K562 (cell line): ENCODE measurements at places on chromosomes 2 and 18. TPM values are rescaled to one million over a fixed set of nuclear protein-coding genes. Genes with fewer than 3 reads are reported as not detected.
A peak's percentile ranks its signal among the peaks of the same experiment; 100 is the strongest.

CHN1 gene
- total RNA-seq, result 0.94 and 1.4 TPM in 2 replicates

RPRM gene
- total RNA-seq, result not detected in 2 replicates

MBOAT2 gene
- total RNA-seq, result 42.8 and 44.6 TPM in 2 replicates

DNA sequence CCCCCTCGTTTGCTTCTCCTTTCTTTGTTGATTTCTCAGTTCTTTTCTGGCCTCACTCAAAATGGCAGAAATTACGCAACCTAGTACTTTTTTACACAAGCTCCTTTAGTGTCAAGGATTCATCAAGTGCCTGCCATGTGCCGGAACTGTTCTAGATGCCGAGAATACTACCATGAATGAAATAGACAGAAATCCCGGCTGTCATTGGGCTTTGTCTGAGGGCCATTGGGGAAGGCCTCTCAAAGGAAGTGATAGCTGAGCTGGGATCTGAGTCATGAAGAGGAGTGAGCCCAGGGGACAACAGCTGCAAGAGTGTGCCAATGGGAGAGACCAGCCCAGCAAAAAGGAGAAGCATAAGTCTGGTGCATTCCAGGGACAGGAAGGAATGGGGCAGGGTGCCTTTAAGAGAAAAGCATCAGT is 34.3 kb upstream of the PPP1CB start:
- no peak for DNase-seq

GRCh38 chr2:26074676-26075075 is 40.8 kb downstream of the RAB10 start:
- DNase-seq, result no peak

- no peak for DNase-seq
These were observed 10.5 kb upstream of the EPAS1 start for GRCh38 chr2:46286715-46287114.

DNA sequence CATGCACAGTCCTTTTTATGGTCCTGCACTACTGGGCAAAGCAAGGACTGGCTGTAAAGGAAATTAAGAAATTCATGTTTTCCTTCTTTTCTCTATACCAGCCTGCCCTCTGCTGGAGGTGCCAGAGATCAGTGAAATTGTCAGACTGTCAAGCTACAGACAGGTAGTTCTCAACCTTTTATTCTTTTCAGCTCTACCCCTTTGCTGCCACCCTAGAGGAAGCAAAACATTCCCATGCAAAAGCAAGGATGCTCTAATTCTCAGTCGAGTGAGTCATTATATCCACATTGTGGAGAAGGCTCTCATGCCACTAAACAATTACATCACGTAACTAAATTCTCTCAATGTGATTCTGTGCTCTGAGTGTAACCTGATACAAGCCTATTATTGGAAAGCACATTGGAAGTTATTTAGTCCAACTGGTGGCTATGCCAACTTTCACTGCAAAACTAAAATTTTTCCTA is 25.0 kb upstream of the RAPGEF4 start:
- peak; percentile 37 for DNase-seq

- no peak for DNase-seq
These were observed 312.2 kb downstream of the EN1 start for GRCh38 chr2:118535171-118535817.

DNA sequence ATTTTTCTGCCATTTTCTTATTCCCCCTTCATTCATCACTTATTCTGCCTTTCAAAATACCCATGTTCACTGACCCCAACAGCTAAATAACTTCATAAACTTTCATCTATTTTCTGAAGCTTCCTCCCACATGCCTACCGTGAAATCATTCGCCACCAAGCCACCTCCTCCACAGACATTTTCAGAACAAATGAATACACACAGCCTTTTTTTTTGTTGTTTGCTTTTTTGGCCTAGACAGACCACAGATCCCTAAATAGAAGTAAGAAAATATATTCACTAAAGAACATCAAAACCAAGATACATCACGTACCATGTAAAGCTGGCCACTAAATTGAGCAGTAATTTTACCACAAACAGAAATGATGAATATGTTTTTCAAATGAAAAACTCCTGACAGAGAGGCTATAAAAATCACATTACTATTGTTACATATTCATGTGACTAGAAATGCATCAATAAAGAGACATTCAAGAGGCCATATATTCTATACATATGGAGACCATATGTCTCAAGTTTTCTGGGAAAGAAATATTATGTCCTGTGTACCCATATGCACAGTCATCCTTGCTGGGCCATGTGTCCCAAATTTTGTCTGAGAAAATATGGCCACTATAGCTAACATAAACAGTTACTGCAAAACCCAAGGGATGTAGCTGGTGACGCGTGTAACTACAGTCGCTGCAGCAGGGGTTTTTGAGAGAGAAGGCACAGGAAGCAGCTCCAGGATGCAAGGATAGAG is 200.3 kb downstream of the FBXO15 start:
- no peak for DNase-seq

- peak; percentile 11 for DNase-seq
These were observed 153.5 kb downstream of the ARHGAP15 start for GRCh38 chr2:143282684-143283083.

RAMP1 gene
- total RNA-seq, result 0.29 TPM in 1 of 2 replicates, not detected in the other

- no peak for DNase-seq
These were observed 133.5 kb upstream of the CDCA7 start for GRCh38 chr2:173221132-173221695.

- no peak for DNase-seq
These were observed 130.9 kb downstream of the STK39 start for GRCh38 chr2:168116448-168116847.

DNA sequence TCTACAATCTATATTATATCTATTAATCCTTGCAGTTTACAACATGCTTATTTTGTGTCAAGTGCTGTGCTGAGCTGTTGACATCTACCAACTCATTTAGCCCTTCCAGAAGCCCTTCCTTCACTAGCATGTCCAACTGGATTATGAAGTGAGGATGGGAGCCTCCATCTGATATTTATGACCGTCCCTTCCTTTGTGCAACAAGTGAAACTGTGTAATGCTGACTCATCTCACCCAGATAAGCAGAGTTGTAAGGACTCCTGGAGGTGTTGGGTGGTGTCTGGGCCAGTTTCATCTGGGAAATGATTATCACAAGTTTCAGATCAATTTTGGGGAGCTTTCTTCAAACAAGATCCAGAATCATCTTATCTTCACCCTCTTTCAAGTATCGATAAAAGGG is 156.6 kb upstream of the ETAA1 start:
- DNase-seq, result no peak

LINC00305 gene
- not detected in 2 replicates for total RNA-seq

GRCh38 chr2:39228413-39229209 is 15.2 kb downstream of the CDKL4 start:
- DNase-seq, result no peak

FEV gene
- total RNA-seq, result 1.6 and 2.4 TPM in 2 replicates

DNA sequence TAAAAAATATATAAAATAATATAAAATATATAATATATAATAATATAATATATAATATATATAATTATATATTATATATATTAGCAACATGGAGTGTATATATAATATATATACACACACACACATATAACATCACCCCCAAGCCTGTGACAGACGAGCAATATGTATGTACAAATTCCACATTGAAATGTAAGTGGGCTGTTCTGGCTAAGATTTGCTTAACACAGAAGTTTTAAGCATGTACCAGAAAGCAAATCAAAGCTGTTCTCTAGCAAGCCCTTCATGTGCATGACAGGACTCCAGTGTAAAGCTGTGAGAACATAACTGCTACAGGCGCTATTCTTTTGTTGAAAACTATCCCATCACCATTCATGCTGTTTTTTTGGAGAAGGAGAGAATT is 261.7 kb upstream of the TNP1 start:
- DNase-seq, result no peak

CLEC4F gene
- not detected in 2 replicates for total RNA-seq

GRCh38 chr2:194491409-194492115 is 1165.5 kb upstream of the SLC39A10 start:
- no peak for DNase-seq
